ENCODE measurements at places on chromosomes 1 and 21.
A peak's percentile ranks its signal among the peaks of the same experiment; 100 is the strongest.

GRCh38 chr1:59354709-59355337 is 57.9 kb downstream of the FGGY start:
- DNase-seq = no peak

DNA sequence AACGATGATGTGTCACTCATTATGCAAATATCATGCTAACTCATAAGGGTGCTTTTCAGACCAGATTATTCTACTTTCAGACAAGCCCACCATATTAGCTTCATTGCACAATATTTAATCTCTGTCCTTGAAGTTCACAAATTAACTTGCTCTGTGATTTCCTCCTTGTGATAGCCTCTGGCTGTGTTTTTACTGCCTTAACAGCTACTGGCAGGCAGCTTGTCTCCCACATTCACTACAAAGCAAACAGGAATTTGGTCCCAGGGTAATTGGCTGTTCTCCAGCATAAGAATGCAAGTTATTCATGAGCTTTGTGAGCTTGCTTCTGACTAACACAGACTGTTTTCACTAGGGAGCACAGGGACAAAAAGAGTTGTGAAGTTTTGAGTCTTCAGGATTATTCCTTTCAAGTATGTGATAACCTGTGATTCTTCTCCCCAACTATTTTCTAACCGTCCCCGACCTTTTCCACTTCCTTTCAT is 87.9 kb upstream of the HMCN1 start:
- no peak for DNase-seq

DNA sequence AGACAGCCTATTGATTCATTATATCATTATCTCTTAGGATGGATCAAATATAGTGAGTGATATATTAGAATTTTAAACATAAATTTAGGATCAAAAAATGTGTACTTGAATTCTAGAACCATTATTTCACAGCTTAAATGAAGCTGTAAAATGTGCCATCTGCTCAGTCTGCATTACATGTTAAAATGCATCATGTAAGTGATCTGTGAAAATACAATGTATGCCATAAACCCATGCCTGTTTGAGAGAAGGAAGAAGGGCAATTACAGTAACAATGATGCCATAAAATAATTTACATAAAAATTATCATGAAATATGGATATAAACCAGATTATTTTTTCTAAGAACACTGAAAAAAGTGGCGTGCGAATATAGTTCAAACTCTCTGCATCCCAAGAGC is 1066.0 kb upstream of the ADGRL4 start:
- no peak for DNase-seq

- DNase-seq = no peak
These were observed 3.3 kb downstream of the GLIS1 start for GRCh38 chr1:53735681-53736080.

GRCh38 chr1:89821322-89822108 is 683 bp downstream of the LRRC8D start:
- peak; percentile 51 for DNase-seq

GRCh38 chr1:203296460-203297073 is 8.8 kb upstream of the BTG2 start:
- DNase-seq = no peak

- DNase-seq = no peak
These were observed 125.5 kb downstream of the PGBD5 start for GRCh38 chr1:230300322-230301301.

DNA sequence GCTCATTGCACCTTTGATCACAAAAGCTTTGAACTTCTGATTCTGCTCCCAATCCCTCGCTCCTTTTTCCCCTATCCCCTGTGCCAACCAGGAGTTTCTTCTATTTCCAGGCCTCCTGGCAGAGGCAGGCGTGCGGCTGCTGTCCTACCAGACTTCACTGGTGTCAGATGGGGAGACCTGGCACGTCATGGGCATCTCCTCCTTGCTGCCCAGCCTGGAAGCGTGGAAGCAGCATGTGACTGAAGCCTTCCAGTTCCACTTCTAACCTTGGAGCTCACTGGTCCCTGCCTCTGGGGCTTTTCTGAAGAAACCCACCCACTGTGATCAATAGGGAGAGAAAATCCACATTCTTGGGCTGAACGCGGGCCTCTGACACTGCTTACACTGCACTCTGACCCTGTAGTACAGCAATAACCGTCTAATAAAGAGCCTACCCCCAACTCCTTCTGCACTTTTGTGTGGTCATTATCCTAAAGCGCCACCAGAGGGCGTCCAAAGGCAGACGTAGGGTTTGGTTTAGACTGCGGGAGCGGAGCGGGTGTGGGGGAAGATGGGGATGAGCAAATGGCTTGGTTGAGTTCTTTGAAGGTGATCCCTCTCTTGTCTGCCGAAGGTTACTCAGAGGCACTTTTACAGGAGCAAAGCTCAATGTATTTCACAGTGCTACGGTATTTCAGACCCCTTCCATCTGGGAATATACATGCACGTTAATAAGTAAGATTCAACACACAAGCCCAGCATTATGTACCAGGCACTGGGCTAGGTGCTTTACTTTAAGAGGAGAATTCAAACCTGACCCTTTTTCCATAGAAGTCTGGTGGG is 24.7 kb downstream of the HMGCS2 start:
- no peak for DNase-seq

- DNase-seq = no peak
These were observed at the start of gene IGFN1 for GRCh38 chr1:201190624-201191051. Gene IGFN1 (plus strand): TSS chr1:201190824. CDS start chr1:201193294, 2,470 bp downstream.

- no peak for DNase-seq
These were observed 26.9 kb downstream of the SPATA46 start for GRCh38 chr1:162349635-162350330.

DNA sequence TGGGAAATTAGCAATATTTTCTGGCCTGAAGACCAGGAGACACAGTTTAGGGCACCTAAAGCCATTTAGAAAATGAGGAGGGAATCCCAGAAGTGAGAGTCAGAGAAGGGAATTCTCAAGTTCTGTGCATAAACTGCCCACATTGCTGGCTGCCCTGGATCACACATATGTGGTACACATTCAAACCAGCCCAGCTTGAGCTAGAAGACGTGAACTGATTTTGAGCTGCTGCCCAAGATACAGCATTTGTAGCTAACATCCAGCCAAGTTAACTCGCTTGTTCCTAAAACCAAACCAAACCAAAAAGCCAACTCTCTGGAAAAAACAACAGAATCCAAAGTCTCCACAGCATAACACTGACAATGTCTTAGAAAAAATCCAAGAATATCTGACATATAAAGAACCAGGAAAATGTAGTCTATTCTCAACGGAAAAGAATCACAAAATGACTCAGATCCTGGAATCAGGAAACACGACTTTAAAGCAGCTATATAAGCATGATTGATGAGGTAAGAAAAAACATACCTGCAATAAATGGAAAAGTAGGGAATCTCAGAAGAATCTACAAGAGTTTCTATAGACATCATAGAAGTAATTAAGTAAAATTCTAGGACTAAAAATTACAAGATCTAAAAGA is 18.2 kb upstream of the QSOX1 start:
- no peak for DNase-seq

DNA sequence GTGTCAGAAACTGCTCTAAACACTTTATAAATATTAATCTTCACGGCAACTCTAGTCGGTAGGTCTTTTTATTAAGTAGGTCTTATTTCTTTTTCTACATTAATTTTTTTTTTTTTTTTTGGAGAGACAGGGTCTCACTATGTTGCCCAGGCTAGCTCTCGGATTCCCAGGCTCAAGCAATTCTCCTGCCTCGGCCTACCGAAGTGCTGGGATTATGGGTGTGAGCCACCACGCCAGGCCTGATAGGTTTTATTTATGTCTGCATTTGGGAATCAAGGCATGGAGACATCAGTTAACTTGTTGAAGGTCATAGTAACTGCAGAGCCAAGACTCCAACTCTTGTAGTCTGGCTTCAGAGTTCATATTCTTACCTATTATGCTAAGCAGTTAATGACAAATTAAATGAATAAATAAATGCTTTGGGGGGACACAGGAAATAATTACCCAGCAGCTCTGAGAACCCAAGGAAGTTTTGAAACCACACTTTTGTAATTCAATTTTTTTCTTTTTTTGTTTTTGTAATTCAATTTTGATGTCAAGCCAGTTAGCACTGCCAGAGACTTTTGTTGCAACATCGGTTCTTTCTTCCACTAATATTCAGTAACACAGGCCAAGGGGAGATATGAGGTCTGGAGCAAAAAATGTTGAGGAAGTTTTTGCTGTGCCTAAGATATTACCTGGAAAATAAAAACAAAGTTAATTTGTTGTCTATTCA is 9.4 kb upstream of the UAP1 start:
- DNase-seq = no peak

GRCh38 chr1:6062670-6063069 is 17.0 kb downstream of the KCNAB2 start:
- no peak for DNase-seq

DNA sequence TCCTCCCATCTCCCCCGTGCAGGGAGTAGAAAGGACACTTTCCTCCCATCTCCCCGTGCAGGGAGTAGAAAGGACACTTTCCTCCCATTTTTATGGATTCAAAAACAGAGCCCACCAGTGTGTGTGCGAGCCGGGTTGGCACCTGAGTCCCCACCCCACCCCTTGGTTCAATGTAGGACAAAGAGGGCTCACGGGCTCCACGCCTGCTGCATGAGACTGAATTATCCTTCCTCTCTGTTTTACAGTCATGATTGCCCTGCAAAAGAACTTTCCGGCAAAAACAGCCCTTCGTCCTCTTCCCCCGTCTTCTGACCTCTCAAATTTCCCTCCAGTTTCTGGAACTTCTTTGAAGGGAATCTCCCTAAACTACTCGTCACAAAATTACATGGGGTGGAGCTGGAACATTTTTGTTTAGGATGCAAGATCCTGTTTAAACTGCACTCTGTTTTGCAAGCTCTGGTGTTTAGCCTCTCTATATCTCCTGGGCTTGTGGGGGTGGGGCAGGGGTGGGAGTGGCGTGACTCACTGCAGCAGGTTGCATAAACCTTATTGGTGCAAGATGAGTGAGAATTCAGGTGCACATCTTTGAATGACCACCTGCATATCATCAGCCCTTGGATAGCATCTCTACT is 99.8 kb downstream of the PSMG1 start:
- no peak for DNase-seq

DNA sequence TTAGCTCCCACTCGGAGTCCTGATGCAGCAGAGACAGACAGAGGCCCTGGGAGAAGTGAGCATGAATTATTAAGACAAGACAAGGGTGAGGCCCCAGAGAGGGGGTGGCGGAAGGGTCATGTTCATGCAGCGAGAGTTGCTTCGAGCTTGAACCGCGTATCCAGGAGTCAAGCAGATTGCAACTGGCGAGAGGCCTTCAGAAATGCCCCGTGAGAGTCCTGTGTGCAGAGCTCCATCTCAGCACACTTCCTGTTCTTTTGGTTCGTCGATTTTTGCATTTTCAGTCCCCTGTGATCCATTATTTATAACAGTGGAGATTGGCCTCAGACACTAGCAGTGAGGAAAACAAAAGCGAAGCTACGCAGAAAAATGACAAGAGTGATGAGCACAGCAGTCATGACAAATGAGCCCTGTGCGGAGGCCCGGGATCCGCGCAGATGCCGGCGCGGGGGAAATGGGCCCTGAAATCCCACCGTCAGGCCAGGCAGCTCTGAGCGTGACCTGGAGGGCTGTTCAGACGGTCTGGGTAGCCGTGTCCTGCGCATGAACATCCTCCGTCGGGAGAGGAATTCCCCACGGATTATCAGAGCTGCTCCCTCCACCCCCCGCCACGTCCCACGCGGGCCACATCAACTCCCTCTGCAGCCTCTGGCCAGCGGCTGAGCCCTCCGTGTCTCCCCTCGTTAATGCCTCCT is 15.0 kb downstream of the PDE9A start:
- no peak for DNase-seq

DNA sequence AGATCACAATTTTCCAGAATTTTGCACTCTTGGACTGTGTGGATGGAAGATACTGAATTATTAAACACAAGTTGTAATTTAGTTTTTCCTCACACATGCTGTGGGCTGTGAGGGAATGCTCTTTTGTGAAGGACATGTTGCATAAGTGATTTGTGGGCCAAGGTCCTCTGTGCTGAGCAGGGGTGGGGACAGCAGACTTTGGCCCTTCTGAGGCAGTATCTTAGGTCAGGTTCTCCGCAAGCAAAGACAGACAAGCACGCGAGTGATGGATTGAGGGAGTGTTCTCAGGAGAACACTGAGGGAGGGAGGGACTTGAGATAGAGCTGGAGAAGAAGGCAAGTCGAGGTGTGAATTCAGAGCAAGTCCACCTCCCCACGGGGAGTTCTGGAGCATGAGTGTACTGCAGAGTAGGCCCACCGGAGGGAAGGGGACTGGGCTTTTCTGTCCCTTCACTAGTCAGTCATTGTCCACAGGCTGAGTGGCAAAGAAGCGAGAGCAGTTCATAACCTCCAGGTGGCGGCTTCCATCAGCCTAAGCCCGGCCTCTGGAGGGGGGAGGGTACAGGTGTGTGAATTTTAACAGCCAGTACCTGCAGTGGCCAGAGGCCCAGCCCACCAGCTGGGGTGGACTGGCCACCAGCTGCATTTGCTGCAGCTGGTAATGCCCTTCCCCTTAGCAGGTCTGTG is 19.1 kb upstream of the CD101 start:
- no peak for DNase-seq

- DNase-seq = no peak
These were observed 868 bp downstream of the PPP1R12B start for GRCh38 chr1:202349206-202349928.

DNA sequence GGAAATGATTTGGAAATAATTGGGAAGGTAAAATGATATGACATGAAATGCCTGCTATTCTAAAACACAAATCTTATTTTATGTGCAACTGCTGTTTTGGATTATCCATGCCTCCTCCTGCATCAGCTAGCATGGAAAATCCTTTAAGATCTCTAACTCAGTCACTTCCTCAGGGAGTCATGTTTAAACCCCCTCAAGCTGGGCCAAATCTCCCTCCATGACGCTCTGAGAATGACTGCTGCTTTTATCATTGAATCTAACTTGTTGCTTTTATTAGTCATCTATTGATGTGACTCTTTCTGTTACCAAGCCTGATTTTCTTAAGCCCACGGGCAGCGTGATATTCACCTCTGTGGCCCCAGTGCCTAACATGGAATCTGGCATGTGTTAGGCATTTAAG is 324.8 kb downstream of the DISC1 start:
- DNase-seq = no peak

- no peak for DNase-seq
These were observed 776 bp downstream of the ITSN1 start for GRCh38 chr21:33642896-33643657.

- peak; percentile 48 for DNase-seq
These were observed 7.7 kb downstream of the VSIG8 start for GRCh38 chr1:159854693-159855192.

- DNase-seq = no peak
These were observed 70.6 kb upstream of the NFIA start for GRCh38 chr1:61011561-61012263.

GRCh38 chr1:84492726-84493125 is 13.5 kb upstream of the SPATA1 start:
- no peak for DNase-seq

DNA sequence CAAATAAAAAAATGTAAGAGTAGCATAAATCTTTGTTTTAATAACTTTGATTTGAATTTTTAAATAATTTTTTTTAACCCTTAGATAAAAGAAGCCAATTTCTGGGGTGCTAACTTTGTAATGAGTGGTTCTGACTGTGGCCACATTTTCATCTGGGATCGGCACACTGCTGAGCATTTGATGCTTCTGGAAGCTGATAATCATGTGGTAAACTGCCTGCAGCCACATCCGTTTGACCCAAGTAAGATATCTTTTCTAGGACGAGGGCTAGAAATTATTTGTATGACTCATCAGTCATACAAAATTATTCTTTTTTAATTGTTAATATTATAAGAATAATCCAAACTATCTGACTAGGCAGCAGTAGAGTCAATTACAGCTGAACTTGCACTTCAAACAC is 71.2 kb downstream of the GPR161 start:
- DNase-seq = no peak

GRCh38 chr1:47703981-47704596 is 266.2 kb downstream of the FOXD2 start:
- no peak for DNase-seq
